Sciatic nerve (tissue), 2 donors: ENCODE measurements at places on chromosomes 2 and 18. TPM values are rescaled to one million over a fixed set of nuclear protein-coding genes. Genes with fewer than 3 reads are reported as not detected.

DNA sequence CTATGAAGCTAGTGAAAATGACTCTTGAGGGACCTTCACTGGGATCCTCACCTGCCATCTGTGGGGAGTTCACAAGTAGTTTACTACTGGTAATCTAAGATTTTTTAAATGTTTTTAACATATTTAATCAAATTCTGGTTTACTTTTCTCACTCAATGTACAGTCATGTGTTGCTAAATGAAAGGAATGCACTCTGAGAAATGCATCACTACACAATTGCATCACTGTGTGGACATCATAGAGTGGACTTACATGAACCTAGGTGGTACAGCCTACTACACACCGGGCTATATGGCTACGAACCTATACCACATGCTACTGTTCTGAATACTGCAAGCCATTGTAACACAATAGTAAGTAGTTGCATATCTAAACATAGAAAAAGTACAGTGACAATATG lies 528.0 kb downstream of the BCL11A start:
- DNase-seq: no peak

GRCh38 chr2:206086716-206087350 lies 859 bp upstream of the INO80D start:
- no peak for DNase-seq

DNA sequence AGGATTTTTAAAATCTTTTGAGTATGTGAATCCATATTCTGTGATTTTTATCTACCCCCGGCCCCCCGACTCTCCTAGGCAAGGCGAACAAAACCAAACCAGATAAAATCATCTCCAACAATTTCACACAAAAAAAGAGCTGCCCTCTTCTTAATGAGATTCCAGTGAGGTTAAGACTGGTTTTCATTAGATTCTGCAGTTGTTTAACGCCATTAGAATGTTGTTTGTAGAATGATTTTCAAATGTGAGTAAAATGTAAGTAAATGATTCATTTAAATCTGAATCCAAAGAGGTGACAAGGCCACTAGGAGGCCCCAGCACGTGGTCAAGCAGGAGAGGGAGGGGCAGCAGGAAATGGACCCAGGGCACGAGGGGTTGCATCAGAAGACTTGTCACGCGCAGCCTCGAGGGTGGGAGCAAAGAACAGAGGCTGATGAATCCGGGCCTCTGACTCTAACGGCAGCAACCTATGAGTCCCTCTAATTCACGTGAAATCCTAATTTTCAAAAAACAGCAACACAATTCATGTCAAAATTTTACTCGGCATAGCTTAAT lies 24.3 kb upstream of the KLHL29 start:
- DNase-seq: no peak

- DNase-seq: no peak
Measured at GRCh38 chr2:219243291-219243761, 1.9 kb downstream of the GLB1L start.

CRACDL gene
- total RNA-seq: 12.4 TPM
